ENCODE measurements at places on chromosomes 4 and X.

GRCh38 chrX:67720344-67720743 is 176.5 kb downstream of the AR start:
- no peak for DNase-seq

DNA sequence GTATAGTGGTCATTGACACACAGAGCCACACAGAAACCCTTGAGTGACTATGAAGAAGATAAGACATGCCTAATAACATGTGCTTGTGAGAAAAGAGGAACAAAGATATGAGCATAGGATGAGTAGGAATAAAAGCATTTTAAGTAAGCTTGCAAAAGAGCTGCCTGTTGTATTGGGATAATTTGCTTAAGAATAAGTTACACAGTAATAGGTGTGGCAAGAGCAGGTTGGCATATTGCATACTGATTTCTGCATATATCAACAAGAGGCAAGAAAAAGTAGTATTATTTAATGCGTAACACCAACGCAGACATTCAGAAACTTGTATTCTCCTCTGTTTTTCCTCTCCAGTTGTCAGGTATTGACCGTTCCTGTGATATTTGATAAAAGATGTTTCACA is 111.5 kb upstream of the UGT8 start:
- no peak for DNase-seq

GRCh38 chr4:104279744-104280143 is 214.9 kb downstream of the CXXC4 start:
- DNase-seq: no peak

DNA sequence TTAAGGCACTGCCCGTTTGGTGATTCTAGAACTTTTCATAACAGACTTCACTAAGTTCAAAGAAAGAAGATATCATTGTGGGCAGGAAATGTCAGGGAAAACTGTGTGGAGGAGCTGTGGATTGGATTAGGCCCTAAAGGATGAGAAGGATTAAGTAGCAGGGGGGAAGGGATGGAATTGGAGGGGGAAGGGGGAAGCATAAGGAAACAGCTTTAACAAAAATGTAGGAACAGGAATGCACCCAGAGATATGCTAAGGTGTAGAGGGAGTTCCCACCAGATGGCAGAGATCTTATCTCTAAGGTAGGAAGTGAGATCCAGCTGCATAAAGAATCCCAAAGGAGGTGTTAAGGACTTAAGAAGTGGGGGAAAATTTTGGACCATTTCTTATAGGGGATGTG is 114.5 kb downstream of the LARP7 start:
- DNase-seq: no peak

GRCh38 chr4:61877893-61878292 is 677.8 kb downstream of the ADGRL3 start:
- DNase-seq: no peak

DNA sequence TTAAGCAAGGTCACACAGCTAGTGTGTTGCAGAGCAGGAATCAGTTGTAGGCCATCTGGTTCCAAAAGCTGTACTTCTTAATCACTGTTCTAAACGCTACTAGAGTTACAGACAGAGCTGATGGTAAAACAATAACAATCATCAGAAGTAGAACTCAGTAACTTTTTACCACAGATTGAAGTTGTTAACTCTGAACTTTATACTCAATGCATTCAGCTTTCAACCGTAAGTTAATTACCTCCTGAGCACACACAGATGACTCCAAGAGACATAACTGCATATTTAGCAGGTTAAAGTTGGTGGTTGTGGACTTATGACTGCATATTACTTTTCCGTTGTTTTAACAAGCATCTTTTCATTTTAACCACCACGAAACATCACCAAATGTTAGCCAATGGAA is 127.3 kb downstream of the PRSS12 start:
- DNase-seq: no peak

DNA sequence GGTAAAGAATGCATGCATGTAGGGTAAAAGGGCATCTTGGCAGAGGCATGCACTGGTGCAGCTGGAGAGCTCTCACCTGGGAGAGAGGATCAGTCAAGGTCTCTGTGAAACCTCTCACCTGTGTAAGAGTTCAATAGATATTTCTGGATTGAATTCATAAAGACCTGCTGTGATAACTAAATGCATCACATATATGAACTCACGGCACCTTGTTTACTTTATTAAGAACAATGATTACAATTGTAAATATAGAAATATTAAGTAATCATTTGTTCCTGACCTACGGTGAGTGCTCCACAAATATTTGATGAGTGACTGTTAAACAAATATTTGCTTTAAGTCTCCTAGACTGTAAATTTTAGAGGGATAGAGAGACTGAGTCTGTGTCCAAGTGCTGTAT is 85.9 kb upstream of the PAQR3 start:
- peak; percentile 64 for DNase-seq

GRCh38 chrX:75071334-75071733 is 84.7 kb downstream of the ABCB7 start:
- DNase-seq: no peak

- DNase-seq: peak; percentile 53
These were observed 1826.0 kb downstream of the STIM2 start for GRCh38 chr4:28686618-28687017.

All from NCI-H146 (cell line).